Brain (organoid and tissue), 16 donors: ENCODE measurements at places on chromosomes 3 and 15.
A peak's percentile ranks its signal among the peaks of the same experiment; 100 is the strongest.

GRCh38 chr3:158875700-158876099 lies 73.8 kb downstream of the MFSD1 start:
- no peak for DNase-seq

DNA sequence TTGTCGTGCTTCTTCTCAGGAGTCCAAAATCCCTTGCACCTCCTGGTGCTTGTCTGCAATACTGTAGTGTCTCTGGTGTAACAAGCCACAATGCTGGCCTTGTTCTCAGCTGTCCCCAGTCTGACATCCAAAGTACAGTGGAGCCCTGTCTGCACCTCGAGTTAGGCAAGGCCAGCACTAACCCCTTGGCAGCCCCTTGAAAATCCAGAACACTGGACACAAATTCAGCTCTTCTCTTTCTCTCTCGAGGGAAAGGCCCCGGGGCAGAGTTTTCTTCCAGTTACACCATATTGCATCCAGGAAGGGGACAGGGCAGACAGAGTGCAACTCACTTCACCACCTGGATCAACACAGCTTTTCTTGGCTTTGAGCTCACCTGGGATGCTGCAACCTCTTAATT lies 91.3 kb upstream of the ATP10A start:
- DNase-seq, result no peak

DNA sequence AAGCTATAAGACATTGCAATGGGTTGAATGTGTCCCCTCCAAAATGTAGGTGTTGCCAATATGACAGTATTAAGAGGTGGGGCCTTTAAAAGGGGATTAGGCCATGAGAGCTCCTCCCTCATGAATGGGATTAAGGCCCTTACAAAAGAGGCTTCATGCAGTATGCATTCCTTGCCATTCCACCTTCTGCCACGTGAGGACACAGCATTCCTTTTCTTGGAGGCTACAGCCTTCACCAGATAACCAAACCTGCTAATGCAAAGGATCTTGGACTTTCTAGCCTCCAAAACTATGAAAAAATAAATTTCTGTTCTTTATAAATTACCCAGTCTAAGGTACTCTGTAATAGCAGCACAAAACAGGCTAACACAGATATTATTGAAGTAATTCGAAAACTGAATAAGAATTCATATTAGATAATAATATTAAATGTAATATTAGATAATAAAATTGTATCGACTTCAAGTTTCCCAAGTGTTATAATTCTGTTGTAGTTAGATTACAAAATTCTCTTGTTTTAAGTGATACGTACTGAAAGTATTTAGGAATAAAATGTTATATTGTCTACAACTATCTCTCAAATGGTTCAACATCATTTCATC lies 29.4 kb upstream of the ATP8B4 start:
- DNase-seq, result peak; percentile 47

GRCh38 chr3:60574046-60574769 lies 677.0 kb downstream of the FHIT start:
- no peak for DNase-seq

GRCh38 chr3:11480663-11481298 lies 162.9 kb downstream of the VGLL4 start:
- no peak for DNase-seq

DNA sequence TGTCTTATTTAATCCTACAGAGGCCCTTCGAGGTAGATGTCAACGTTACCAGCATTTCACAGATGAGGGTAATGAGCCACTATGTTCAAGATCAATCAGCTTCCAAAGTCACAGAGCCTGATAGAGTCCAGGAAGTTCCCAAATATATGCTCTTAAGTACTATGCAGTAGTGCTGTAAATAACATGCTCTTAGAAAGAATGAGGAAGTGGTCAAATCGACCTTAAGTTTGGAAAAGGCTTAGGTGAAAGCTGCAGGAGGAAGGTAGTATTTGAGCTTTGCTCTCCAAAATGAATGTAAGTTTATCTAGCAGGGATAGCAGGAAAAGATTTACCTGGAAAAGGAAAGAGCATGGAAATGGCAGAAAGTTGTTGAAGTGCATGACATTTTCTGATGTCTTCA lies 234.0 kb downstream of the RBMS3 start:
- no peak for DNase-seq

DNA sequence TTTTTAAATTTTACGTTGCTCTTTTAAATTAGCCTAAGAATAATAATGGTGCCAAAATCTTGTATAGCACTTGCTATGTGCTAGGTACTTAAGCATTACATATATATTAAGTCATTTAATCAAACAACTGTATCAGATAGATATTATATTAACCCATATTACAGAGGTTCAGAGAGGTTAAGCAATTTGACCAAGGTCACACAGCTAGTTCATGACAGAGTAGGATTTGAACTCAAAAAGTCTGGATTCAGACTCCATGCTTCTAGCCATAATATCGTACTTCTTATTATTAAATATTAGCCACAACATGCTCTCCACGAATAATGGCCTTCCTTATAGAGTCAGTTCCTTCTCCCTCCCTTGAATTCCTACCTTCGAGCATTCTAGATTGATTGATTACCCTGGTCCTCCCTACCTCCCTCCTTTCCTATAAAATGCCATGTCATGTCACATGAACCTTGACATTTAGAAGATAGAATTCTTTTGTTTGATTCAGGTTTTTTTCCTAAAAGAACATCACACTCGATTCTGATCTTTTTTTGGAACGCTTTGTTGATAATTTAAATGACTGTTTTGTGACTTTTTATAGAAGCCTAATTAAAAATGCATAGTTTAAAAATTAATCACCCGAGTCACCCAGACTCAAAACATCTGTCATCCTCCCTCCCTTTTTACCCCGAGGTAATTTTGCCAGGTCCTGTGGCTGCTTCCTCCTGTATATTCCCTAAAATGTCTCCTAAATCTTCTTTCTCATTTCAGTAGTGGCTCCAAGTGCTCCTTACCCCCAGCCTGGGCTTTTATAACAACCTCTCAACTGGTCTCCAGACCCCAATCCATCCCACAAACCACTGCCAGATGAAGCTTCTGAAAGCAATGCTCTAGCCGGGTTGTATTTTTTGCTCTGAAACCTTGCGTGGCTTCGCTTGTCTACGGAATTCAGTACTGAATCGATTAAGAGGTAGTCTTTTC lies 8.5 kb upstream of the PSMD6 start:
- no peak for DNase-seq

DNA sequence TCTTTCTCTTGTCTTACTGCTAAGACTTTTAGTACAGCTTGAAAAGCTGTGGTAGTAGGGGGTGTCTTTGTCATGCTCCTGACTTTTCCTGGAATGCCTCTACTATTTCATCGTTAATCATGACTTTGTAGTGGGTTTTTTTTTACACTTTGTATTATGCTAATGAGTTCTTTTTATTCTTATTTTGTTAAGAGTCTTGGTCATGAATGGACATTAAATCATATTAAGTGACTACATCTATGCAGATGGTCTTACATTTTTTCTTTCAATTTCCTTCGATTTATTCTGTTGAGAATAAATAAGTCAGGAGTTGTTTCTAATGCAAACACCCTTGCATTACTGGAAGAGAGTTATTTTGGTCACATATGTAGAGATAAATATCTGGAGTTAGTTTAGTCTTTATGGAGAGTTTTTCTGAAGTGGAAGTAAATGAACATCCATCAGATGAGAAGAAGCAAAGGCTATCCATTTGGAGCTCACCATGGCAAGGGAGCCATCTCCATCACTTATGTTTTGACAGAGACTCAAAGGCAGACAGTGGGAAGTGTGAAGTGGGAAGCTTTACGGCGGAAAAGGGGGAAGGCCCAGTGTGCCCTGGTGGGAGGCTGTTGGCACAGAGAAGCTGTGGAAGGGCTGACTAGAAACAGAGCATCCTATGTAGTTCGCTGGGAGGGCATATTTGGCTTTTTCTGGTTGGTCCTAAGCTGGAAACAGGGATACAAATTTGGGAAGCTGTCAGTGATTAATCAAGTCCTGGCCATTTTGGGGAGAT lies 73.1 kb upstream of the PRR23E start:
- DNase-seq, result no peak

DNA sequence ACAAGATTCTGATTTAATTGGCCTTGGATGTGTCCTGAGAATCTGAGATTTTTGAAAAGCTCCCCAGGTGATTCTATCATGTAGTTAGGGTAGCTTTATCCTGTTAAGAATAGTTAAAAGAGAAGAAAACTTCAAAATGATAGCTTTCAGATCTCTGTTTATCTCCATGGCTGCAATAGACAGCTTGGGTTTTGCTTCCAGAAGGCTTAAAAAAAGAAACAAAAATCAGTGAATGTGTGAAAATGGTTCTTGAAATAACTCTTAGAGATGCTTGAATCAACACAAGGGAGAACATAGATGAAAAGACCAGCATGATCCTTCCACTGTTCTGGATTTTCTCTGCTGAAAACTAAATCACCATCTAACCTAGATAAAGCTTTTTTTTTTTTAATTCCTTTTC lies 60.8 kb upstream of the TMC3 start:
- peak; percentile 79 for DNase-seq

DNA sequence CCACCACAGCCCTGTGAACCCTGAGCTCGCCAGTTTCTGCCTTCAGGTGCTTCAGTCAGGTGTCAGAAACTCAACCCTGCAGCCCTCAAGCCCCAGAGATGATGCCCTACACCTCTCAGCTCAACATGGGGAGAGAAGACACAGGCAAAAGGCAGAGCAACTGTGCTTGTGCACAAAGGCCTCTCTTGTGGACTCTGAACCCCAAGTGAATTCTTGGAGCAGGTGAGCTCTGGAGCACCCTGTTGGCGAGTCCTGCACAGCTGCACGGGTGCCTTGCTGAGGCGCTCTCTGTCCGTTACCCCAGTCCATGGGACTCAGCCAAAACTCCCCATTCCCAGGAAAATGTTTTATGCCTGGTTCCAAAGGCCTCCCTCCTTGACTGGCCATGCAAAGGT lies 197.0 kb downstream of the KLF13 start:
- no peak for DNase-seq

- DNase-seq, result peak; percentile 44
Measured at GRCh38 chr3:154095832-154096421, 25.3 kb upstream of the ARHGEF26 start.

DNA sequence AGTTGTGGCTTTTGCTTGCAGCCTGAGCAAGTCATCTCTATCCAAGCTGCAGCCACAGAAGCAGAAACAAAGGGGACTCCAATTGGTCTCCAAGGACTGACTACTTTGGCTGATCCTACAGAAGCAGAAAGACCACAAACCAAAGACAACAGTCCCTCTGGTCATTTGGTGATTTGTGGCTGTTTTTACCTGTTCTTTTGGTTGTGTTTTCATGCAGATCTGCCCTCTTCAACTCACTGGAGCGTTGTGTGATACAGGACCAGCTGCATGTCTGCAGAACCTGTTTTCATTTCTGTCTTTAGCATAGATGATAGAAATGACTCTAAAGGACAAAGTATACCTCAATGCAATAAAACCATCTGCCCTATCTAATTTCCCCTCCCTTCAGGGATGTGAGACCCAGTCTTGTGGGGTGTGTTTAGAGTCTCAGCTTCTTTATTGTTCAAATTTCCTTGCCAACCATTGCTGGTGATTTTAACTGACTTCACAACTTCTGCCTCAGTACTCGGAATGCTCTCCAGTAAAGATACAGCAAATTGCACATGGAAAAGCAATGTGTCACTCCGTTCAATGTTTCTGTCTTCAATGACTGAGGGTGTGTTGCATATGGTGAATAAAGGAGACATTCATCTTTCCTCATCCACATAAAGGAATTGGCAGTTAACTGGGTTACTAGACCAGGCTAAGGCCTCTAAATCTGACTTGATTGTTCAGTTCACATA lies 48.9 kb upstream of the SLC7A14 start:
- DNase-seq, result no peak

- peak; percentile 67 for DNase-seq
Measured at GRCh38 chr15:62066663-62067447, at the start of gene C2CD4A. Gene C2CD4A (plus strand): TSS chr15:62066977. CDS start chr15:62067614, 637 bp downstream.

- DNase-seq, result no peak
Measured at GRCh38 chr3:158494673-158495072, 76.3 kb upstream of the MLF1 start.

GRCh38 chr15:76344893-76345582 lies 8.5 kb downstream of the ISL2 start:
- no peak for DNase-seq

GRCh38 chr3:34357461-34357860 lies 559.0 kb downstream of the PDCD6IP start:
- no peak for DNase-seq

DNA sequence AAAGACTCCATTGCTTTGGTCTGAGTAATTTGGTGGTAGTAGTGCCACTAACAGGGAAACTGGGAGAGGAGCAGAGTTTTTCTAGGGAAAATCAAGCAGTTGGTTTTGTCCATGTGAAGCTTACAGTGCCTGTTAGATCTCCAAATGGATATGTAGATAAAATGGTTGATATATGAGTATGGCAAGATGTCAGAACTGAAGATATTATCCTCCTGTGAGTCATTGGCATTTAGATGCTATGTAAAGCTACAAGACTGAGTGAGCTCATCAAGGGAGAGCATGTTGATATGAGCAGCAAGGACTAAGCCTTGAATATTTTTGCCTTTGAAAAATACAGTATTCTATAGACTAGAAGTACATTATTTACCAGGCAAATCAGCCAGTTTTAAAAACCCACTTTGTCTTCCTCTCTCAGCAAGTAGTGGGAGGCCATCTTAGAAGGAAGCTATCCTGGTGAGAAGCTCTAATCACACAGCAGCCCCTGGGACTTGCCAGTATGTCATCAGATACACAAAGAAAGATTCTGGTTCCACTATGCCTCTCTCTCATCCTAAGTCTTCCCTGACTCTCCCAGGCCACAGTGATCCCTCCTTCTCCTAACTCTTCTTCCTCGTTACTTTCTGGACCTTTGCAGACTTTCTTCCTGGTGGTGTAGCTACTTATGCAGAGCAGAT lies 77.4 kb upstream of the ANKRD28 start:
- no peak for DNase-seq

- DNase-seq, result no peak
Measured at GRCh38 chr3:152930516-152930915, 95.6 kb downstream of the P2RY1 start.

DNA sequence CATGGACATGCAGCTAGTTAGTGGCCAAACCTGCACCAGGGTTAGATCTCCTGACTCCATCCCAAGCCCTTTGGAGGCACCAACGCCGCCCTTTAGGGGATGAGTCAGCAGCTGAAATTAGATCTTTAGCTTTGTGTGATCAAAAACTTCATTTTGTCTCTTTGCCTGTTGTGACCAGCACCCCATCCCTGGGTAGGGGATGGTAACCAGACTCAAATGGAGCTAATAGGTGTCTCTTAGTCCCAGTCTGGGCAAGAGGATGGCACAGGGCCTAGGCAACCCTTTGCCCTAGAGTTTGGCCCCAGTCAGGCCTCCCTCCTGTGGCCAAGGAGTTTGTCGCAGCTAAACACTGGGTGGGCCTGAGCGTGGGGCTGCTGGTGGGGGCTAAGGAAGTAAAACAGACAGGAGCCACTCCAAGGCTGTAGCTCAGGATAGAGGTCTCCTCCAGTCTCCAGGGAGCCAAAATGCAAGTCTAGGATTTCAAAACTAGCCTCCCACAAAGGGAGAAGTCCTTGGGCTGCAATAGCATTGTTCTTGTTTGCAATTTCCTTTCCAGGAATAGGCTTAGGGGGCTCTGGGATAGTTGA lies 105.1 kb downstream of the CPN2 start:
- no peak for DNase-seq

GRCh38 chr15:27328608-27329007 lies 357.6 kb downstream of the GABRG3 start:
- DNase-seq, result peak; percentile 25
